ENCODE measurements at places on chromosomes 1 and 21. TPM values are rescaled to one million over a fixed set of nuclear protein-coding genes. Genes with fewer than 3 reads are reported as not detected.

DNA sequence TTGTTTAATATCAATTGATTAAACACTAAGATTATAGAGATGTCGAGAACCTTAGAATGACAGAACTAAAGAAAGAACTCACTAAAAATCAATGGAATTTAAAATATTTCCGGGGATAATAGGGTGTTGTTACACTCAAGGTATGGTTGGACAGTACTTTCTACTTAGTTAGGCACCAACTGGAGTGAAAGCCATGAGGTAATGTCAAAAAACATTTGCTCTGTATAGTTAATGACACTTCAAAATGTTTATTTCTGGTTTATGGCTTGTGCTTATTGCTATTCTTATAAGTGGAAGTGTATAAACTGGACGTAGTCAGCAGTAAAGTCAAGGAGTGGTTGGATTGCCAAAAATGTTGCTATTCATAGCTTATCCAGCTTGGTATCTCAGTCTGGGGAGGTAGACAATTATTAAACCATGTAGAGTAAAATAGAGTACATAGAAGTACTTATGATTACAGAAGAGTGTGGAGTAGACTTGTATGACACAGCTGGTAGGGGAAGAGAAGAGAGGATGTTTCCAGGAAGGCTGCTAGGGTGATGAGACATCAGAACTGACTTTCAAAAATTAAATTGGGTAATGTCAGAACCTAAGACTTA is 56.5 kb upstream of the BMP8A start:
- no peak for DNase-seq

GRCh38 chr21:21076491-21076890 is 78.3 kb downstream of the NCAM2 start:
- no peak for DNase-seq

DNA sequence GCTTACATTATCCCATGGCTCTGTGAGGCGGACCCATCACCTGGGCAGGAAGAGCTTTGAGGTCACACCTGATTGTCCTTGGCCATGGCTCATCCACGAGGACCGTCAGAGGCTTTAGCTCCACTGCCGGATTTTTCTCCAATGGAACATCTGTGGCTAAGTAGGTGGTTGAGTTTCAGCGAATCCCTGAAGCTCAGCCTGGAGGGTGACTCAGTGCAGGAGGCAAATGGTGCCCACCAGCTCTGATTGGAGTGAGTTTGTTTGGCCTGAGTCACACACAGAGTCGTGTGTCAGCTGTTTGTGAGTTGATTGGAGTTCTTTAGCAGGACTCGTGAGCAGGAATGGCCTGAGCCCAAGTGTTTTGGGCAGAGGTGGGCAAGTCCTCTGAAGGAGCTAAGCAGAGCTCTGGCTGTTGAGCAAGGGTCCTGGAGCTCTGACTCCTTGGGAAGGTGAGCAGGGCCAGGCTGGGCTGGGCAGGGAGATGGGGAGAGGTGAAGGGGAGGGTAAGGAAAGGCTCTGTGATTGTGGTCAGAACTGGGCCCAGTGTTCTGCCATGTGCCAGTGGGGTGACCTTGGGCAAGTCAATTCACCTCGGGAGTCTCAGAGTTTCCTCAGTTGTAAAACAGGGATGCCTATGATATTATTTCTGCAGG is 2.0 kb downstream of the SLC6A17 start:
- DNase-seq: no peak

GRCh38 chr1:242629396-242629795 is 104.9 kb upstream of the PLD5 start:
- no peak for DNase-seq

DNA sequence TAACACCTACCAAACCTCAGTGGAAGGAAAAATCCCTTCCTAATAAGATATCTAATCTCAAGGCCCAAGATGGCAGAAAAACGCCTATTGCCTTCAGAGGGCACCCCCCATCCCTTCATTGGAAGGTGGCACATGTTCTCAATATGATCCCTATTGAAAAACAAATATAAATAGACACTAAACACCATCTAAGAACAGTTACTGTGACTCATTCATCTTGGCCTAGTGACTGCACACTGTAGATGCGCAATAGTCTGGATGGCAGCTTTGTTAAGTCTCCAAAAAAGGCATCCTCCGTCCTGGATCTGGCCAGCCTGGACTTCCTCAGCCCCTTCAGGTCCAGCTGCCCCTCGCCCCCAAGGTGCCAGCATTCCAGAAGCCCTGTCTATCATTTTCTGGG is 121.9 kb downstream of the CAPN8 start:
- no peak for DNase-seq

DNA sequence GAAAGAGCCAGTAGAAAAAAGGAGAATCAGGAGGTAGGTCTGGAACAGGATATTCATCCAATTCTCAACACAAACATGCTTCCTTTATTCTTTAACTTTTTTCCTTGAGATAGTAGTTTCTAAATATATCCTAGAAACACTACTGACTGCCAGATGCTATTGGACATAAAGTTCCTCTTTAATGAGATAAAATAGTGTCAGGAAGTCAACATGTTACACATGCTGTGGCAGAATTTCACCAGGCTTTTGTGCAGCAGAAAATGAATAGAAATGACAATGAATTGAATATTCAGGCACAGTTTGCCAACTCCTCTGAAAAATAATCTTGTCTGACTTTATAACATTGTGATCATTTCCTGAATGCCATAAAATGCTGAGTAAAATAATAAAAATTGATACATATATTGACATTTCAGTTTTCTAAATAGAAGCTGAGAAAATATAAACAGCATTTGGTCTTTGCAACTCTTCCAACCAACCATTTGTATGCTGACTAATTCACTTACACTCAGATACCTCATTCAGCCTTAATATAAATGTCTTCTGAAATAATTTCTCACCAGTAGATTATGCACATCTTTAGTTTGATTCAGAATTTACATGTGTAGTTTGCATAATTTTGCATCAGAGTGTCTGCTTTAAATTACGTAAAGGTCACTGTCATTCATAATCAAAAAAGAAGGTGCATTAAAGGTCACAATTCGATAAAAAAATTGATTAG is 486.1 kb upstream of the ADGRL2 start:
- DNase-seq: no peak

GRCh38 chr1:54721719-54722118 is 6.1 kb downstream of the TTC4 start:
- DNase-seq: no peak

DNA sequence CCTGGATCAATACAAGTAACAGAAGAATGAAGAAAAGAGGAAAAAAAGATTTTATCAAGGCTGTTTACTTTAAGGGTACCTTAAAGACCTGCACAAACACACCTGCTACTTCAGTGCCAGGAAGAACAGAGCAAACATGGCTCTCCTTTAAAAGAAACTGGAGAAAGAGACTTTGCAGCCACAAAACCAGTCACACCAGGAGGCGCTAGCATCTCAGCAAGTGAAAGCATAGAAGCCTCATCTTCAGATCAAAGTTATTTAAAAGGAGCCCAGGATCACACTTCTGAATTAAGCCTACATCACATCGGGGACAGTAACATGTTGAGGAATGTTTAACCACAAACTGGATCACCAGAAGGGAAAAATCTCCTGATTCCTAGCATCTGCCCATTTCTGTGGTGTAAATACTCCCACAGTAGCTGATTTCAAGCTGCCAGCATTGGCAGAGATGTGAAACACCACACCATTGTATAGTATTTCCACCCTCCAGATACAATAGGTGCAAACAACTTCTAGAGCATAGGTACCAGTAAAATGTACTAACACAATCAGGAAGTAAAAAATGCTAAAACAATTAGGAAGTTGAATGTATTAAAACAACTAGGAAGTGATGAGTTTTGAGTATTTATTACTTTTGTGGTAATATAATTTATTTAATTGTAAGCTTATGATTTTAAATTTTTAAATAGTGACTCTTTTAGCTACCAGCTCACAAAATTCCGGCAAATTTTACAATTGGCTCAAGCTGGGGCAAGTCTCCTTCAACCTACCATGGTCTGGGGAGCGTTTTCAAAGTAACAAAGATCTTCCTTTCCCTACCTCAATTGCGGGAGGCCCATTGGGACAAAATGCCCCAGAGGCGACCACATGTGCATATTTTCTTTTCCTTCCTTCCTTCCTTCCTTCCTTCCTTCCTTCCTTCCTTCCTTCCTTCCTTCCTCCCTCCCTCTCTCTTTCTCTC is 105.3 kb upstream of the CLDN14 start:
- no peak for DNase-seq

Gene MSH4
- total RNA-seq: 0.96 TPM

Gene ASCL5
- total RNA-seq: 0.29 TPM

Gene ATP8B2
- 35.2 TPM for total RNA-seq

Gene NUAK2
- total RNA-seq: 8.8 TPM

Gene TSPEAR
- total RNA-seq: 0.23 TPM

Gene NR1I3
- total RNA-seq: not detected

Gene SPOCD1
- 31.4 TPM for total RNA-seq

Gene TBX19
- total RNA-seq: 3.5 TPM

All from upper lobe of right lung (tissue), 1 donor.